Stimulated activated CD4-positive, alpha-beta T cell treated with anti-CD3 and anti-CD28 coated beads, Interleukin-2, amount 100 ng/mL, for 24 hours (primary cell): ENCODE measurements at places on chromosomes 1 and 21.

DNA sequence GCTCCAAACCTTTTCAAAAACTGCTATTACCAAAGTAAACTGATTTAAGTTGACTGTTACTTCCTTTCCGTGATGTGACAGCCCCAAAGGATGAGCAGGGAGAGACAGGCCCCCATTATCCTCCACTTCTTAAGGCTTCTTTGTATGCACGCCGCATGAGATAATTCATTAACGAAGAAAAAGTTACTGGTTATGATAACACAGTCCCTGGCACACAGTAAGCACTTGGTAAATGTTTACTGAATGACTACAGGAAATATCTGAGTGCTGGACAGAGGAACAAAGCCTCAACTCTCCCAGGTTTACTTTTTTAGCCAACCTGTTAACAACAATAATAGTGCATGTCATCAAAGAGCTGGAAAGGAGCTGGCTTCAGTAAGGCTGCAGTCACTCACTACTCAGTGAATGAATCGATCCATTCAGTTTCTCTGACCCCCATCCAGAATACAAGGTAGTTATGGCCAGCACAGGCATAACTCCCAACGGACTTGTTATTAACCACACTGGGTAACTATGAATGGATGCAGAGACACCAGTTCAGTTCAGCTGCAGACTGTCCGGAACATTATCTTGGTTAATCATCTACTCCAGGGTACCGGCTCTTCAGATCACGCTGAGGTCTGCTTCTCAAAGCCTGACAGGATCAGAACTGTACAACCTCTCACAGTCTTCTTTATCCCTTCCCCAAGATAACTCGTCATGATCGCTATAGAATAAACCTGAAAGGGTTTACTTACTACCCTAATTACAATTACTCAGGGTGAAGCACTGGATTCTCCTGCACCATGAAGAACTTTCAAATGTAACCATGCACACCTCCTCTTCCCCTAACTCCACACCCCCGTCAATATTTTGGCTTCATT is 58.3 kb downstream of the TGFBR3 start:
- DNase-seq: no peak

DNA sequence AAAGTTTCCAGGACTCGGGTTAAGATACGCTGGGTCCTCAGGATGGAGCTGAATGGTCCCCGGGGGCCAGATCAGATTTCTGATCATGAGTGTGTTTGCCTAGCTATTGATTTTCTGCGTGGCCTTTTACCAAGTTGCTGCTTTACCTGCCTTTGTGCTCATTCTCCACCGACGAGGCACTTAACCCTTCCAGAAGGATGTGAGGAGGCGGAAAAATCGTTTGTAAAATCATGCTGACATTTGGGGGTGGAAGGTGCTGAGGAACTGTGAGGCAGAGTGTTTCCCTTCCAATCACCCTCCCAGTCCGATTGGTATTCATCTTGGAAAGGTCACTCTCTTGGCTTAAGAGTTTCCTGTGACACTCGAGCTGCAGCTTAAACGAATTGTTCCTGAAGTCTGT is 337.1 kb upstream of the KAZN start:
- no peak for DNase-seq

DNA sequence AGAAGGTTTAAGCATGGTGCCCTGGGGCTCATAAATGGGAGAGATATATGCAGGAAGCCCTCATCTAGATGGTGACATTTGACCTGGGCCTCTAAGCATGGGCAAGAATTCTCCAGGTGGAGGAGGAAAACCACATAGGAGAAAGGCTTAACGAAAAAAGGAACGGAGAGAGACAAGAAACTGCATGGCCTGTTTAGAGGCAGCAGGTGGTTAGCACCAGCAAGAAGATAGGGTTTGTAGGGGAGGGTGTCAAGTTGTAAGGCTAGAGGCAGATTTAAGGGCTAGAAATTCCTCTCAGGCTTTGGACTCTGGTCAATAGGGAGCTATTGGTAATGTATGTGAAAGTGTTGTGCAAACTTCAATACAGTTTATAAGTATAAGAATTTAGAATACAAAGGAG is 8.2 kb upstream of the MAPKAPK2 start:
- no peak for DNase-seq

- no peak for DNase-seq
Observed at GRCh38 chr1:5690291-5690690, 301.9 kb downstream of the NPHP4 start.

DNA sequence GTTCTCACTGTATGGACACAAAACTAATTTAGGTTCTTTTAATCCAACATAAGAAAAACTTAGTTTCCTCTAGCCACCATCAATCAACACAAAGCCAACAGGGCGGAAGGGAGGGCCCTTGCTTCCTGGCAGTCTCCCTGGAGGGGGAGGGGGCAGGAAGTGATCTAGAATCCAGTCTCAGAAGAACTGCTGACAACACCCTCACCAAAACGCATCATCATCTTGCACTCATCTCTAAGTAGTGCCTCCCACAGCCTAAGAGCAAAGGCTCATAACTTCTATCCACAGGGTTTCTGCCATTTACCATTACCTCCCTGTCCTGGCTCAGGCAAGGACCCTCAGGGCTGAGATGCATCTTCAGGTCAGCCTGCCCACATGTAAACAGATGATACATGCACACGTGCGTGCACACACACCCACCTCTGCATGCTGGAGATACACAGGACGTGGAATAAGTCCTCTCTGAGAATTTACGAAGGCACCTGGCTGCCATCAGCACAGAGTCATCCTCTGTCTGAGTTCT is 20.5 kb downstream of the HIVEP3 start:
- peak; percentile 60 for DNase-seq
